ENCODE measurements at places on chromosomes 5 and 9.

- DNase-seq = no peak
Observed at GRCh38 chr5:73301208-73301901, 128.4 kb downstream of the TMEM174 start.

DNA sequence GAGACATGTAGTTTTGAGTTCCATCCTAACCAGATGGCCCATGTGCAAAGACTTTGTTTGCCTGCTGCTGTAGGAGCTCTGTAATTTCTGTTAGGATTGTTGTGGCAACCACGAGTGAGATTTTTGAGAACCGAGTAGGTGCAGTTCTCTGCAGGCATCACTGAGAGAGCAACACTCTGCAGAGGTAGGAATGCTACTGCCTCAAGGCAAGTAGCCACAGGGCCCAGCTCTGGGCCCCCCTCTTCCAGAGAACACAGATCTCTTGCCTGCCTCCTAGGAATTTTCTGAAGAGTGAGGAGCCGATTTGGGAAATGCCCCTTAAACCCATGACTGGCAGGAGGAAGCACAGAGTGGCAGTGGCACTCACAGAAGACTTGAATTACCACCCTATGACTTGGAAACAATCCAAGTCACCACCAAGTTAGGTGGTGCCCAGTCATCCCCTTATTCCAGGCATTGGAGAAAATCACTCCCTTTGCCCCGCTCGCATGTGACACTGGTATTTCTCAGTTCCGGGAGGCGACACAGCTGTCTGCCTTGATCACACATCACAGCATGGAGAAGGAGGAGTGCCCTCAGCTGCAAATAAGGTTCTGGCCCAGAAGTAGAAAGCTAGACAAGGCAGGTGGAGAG lies 52.5 kb upstream of the SLC2A8 start:
- no peak for DNase-seq

- DNase-seq = no peak
Observed at GRCh38 chr5:173577166-173577565, 39.3 kb downstream of the BOD1 start.

GRCh38 chr9:95143591-95144561 lies 173.6 kb downstream of the FANCC start:
- DNase-seq = peak; percentile 88

GRCh38 chr5:82821846-82822633 lies 255.2 kb downstream of the TMEM167A start:
- peak; percentile 25 for DNase-seq

DNA sequence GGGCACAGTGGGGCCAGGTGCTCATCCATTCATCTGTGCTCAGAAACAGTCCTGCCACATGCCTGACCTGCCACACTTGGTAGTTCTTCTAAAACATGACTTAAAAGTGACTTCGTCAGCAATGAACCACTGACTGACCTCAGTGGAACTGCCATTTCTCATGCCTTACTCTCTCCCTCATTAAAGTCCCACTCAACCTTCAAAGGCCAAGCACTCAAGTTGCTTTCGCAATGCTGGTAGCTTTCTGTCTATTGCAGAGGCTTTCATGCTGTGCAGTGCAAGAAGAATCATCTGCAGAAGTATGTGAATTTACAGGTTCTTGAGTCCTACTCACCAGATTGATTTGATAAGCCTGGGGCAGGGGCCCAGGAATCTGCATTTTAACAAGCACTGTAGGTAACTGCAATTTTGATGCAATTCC lies 23.9 kb downstream of the B4GALT1 start:
- no peak for DNase-seq

DNA sequence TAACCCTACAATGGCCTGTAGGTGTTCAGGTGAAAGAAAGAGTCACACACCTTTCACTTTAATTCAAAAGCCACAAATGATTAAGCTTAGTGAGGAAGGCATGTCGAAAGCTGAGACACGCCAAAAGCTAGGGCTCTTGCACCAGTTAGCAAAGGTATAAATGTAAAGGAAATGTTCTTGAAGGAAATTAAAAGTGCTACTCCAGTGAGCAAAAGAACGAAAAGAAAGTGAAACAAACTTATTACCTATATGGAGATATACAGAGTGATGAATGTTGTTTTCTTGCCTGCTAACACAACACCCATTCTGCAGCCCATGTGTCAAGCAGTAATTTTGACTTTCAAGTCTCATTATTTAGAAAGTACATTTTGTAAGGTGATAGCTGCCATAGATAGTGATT lies 254.2 kb upstream of the SLC24A2 start:
- no peak for DNase-seq

- no peak for DNase-seq
Observed at GRCh38 chr9:110252509-110253139, 3.7 kb downstream of the TXN start.

DNA sequence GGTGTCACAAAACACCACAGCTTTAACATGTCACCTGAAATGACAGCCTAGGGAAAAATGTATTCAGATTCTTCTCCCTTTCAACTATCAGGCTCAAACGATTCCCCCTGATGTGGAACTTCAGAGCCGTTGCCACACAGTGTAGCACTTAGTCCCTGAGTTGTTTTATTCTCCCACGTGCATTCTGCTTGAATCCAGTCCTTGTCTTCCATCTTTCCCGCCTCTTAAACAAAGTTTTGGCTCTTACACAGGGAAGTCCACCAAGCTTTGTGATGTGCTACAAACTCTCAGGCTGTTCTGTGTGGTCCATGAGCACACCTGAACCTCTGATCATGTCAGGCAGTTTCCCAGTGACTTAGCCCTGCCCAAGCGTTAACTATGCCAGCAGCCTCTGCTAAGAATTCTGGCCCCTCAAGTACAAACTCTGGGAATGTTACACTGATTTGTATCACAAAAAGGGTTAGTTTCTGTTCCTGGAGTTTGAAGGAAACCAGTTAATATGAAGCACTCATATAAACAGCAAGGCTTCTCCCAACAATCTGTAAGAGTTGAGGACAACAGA lies 45.8 kb upstream of the RNF38 start:
- no peak for DNase-seq

DNA sequence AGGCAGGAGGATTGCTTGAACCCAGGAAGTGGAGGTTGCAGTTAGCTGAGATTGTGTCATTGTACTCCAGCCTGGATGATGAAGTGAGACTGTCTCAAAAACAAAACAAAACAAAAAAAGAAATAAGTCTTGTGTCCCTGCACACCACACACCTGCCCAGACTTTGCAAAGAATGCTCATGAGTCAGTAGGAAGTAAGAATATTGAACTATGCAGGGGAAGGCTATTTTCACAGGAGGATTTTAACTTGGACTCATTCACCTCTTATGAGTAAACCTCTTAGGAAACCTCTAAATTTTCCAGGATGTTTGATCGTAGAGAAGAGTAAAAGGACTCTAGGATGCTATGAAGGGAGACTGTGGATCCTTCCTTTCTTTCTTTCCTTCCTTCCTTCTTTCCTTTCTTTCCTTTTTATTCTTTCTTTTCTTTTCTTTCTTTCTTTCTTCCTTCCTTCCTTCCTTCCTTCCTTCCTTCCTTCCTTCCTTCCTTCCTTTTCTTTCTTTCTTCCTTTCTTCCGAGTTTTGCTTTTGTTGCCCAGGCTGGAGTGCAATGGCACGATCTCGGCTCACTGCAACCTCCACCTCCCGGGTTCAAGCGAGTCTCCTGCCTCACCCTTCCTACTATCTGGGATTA lies 96.7 kb upstream of the CLINT1 start:
- DNase-seq = no peak

GRCh38 chr5:38317868-38318267 lies 59.5 kb downstream of the EGFLAM start:
- no peak for DNase-seq

DNA sequence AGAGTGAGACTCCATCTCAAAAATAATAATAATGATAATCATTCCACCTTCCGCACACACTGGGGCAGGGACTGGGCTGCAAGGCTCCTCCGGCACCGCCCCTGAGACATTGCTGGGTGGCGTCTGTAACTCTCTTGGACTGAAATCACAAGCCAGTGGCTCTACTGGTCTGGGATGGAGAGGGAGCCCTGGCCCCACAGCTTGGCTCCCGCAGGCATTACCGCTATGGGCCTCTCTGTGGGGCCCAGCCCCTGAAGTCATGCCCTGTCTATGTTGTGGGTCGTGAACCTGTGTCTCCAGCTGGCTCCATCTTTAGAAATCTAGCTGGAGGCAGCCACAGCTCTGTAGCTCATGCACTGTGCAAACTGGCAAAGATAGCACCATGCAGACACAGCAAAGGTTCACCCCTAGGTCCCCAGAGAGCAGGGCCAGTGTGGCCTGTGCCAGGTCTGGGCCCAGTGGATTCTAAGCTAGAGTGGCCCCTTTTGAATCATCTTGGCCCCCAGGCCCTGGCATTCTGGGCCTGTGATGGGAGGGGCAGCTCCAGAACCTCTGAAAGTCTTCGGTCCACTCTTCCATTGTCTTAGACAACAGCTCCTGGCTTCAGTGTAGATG lies 36.1 kb upstream of the COL5A1 start:
- no peak for DNase-seq

GRCh38 chr5:166267907-166268306 lies 2023.5 kb upstream of the WWC1 start:
- no peak for DNase-seq

DNA sequence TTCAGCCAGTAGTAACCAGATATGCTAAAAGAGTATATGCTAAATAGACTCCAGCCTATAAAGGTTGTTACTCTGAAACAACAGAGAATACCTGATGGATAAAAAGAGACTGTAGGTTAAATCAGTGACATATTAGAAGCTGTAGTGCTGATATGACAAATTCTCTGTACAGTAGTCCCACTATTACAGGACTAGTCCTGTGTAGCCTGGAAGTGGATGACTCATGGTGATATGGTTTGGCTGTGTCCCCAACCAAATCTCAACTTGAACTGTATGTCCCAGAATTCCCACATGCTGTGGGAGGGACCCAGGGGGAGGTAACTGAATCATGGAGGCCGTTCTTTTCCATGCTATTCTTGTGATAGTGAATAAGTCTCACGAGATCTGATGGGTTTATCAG lies 276.2 kb upstream of the POU5F2 start:
- no peak for DNase-seq

GRCh38 chr5:142109331-142110045 lies 909 bp downstream of the NDFIP1 start:
- no peak for DNase-seq

GRCh38 chr5:157820593-157821252 lies 38.2 kb downstream of the CLINT1 start:
- DNase-seq = peak; percentile 46

DNA sequence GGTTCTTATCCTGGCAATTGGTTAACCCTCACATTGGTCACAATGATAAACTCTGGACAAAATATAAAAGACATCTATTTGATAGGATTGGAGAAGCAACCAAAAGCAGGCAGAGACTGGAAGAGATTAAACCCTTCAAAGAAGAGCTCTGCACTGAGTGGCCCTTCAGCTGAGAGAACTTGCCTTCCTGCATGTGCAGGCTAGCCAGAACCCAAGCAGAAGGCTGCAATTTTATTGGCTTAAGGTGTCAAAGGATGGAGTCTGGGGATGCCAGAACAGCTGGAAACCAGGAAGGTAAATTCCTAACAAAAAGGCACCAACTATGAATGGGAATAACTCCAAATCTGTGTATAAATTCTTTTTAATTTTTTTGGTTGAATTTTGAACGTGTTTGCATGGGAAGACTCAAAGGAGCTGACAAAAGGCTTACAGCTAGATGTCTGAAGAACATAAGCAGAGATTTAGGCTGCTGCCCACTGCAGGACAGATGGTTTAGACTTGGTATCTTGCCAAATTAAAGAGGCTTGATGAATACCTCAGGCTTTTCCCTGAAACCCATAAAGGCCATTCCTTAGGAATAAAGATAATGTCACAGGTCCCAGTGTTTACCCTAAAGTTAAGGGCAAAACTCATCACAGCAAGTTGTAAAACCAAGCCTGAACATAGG lies 66.3 kb downstream of the NR2F1 start:
- no peak for DNase-seq

GRCh38 chr5:15676591-15676990 lies 176.6 kb downstream of the FBXL7 start:
- no peak for DNase-seq

- DNase-seq = no peak
Observed at GRCh38 chr5:96969366-96969765, 33.5 kb downstream of the LNPEP start.

GRCh38 chr5:162801235-162801634 lies 636.2 kb upstream of the CCNG1 start:
- no peak for DNase-seq

- DNase-seq = no peak
Observed at GRCh38 chr9:93947409-93948070, 7.6 kb downstream of the BARX1 start.

DNA sequence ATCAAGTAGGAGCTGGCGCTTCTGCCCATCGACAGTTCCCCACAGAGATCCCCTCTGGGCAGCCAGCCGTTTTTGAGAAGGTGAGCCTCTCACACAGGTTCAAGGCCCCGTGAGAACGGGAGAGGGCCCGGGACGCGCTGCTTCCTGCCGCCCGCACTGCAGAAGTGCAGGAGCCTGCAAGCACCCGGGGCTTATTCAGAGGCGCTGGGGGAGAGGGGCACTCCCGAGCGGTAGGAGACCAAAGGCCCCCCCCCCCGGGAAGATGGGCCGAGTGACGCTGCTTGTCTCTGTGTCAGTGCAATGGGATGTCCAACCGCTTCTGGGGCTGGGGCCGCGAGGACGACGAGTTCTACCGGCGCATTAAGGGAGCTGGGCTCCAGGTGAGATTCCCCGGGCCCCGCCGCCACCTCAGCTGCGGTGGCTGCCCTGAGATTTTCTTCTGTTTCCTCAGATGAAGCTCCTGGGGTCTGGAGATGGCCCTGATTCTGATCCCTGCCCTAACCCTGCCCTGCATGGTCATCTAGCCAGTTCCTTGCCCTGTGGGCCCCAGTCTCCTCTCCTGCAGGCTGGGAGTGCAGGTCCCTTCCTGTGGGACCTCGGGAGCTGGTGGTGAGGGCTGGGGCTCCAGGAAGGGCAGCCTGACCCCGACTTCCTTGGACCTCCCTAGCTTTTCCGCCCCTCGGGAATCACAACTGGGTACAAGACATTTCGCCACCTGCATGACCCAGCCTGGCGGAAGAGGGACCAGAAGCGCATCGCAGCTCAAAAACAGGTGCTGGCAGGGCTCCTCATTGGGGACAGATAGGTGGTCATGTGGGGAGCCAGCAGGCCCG lies 8.5 kb downstream of the B4GALT7 start:
- no peak for DNase-seq

DNA sequence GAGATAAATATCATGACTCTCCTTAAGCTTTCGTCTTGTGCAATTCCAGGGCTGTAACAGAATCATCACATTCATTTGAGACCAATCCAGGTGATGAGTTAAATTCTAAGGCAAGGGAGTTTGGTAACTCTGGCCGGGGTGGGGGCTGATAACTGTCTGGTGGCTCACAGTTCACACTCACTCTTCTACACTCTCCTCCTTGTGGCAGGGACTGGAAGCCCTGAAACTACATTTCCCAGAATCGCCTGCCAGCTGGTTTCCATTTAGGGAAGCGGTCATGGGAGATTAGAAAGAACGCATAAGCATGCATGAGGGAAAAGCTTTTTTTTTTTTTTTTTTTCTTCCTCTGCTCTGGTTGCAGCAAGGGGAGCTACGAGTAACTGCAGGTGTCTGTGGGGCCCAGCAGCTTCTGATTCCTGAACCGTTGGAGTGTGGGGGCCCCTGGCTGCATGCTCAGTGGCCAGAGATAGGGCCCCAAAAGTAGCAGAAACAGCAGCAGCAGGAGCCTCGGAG lies 154.8 kb upstream of the TBC1D2 start:
- peak; percentile 78 for DNase-seq

GRCh38 chr5:135037519-135038204 lies 3.6 kb upstream of the PITX1 start:
- DNase-seq = no peak

GRCh38 chr9:130117816-130118632 lies 54.2 kb upstream of the NCS1 start:
- DNase-seq = peak; percentile 68

GRCh38 chr5:100595152-100595811 lies 60.1 kb downstream of the FAM174A start:
- peak; percentile 95 for DNase-seq
